ENCODE measurements at places on chromosomes 12 and 14.
A peak's percentile ranks its signal among the peaks of the same experiment; 100 is the strongest.

GRCh38 chr12:111494676-111495075 lies 89.0 kb downstream of the SH2B3 start:
- DNase-seq: no peak

- no peak for DNase-seq
These were observed 16.1 kb downstream of the AK7 start for GRCh38 chr14:96407935-96408570.

DNA sequence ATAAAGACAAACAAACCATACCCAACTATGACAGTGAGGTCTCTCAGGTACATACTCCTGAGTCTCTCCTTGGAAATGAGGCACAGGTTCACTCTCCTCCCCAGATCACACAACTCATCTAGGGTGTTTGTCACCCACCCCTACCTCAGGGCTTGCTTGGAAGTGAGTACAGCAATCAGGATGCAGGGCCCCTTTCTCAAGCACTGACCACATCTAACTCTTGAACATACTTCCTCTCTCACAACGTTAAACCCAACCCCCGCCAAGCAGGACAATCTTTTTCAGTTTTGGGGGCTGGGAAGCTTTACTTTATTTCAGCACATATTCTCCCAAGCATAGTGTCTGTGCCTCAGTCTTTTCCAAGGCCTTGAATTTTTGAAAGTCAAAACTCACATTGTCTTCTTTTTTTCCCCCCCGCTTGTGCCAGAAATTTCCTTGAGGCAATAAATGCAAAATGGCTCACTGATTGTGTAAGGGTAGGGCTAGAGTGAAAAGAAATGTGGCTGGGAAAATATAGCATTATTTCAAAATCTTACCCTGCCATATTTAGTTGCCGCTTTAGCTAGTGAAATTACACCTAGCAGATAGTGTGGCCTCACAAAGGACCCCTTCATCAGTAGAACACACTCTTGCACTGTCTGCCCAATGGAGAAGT lies 2.4 kb upstream of the GPR65 start:
- DNase-seq: no peak

DNA sequence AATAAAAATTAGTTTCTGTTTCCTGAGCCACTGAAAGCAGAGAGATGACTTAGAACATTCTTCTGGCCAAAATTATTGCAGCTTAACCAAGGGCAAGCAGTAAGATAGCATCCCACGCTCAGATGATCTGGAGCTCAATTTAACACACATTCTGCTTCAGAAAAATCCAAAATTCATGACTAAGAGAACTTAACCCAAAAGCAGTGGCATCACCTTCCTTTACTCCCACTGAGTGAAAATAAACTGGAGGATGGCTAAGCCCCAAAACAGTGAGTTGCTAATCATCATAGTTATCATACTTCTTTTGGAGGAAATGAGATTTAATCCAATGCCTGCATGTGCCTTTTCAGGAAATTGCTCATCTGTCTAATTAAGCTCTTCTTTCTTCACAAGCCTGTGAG lies 195.4 kb downstream of the DUSP6 start:
- no peak for DNase-seq

DNA sequence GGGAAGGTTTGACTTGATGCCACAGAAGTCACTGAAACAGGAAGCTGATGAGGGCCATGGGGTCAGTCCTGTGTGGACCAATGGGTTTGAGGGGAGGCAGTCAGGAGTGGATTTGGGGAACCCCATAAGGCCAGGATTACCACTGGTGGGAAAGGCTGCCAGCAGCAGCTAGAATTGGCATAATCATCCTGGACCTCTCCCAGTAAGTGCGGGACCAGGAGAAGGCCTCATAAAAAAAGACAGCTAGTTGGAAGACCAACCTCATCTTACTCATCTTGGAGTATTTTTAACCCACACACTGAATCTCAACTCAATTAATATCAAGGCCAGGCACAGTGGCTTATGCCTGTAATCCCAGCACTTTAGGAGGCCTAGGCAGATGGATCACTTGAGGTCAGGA lies 22.7 kb downstream of the TBX3 start:
- no peak for DNase-seq

DNA sequence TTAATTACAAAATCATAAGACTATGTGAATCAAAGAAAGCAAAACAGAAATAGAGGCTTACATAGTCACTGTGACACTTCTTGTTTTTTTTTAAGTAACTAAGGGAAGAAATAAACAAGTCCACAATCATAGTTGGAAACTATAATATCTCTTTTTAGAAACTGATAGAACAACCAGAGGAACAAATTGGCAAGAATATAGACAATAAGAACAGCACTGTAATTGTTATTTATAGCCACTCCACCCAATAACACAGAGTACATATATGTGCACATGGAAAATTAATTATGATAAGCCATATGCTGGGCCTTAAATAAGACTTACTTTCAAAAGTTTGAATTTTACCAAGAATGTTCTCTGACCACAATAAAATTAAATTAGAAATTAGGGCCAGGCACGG lies 101.1 kb downstream of the PLEKHG7 start:
- DNase-seq: no peak

DNA sequence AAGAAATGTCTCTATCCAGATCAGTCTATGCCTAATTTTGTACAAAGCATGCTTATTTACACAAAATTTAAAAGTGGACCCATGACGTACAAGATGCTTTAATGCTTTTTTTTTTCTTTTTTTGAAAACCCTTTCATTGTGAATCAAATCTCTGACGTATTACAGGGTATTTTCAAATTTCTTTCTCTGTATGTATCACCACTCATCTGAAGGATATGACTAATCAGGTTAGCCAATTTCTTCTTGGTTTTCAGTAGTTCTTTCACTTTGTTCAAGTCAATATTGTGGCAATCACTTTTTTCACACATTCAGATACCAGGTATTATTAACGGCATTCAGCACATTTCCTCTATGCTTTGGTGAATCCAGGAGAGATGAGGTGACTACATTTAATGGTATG lies 685.3 kb downstream of the TRHDE start:
- DNase-seq: no peak

DNA sequence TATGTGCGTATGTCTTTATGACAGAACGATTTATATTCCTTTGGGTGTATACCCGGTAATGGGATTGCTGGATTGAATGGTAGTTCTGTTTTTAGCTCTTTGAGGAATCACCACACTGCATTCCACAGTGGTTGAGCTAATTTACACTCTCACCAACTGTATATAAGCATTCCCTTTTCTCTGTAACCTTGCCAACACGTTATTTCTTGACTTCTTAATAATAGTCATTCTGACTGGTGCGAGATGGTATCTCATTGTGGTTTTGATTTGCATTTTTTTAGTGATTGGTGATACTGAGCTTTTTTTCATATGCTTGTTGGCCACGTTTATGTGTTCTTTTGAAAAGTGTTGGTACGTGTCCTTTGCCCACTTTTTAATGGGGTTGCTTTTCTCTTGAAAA lies 49.7 kb downstream of the FRS2 start:
- no peak for DNase-seq

GRCh38 chr12:92118826-92119536 lies 26.7 kb downstream of the BTG1 start:
- DNase-seq: no peak

DNA sequence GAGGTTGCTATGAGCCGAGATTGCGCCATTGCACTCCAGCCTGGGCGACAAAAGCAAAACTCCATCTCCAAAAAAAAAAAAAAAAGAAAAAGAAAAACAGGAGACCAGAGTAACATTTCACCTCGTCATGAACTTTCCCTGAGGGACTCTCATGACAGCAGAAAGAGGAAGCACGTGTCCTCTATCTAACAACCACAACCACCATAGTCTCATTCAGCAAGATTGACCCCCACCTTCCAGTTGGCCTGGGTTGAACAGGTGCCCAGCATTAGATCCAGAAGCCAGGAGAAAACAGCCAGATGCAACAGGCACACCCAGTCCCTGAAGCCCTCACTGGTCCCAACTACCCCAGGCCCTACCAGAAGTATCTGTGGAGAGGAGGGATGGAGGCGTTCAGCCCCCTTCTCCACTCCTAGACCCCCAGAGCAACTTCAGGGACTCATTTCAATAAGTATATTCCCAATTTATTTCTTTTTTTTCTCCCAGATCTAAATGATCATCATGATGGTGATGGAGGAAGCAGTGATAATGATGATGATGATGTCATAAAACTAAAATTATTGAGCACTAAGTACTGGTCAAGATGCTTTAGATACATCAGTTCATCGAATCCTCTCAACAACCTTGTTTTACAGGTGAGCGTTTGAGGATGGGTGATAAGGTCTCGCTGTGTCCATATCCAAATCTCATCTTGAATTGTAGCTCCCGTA lies 235.0 kb downstream of the EFCAB11 start:
- no peak for DNase-seq

DNA sequence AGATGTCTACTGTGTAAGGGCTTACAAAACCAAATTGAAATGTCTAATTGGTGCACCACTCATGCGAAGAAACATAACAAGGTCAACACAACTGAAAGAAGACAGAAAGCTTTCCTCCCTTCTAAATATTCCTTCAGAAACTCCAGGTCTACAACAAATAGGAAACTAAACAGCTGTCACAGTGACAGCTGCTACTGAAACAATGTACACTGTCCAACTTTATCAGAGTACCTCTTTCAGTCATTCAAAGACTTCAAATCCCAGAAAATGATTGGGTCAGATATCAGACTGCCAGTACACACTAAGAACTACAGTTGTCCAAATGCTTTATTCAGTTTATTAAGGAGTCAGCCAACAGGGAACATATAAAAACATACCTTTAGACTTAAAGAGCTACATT lies 35.2 kb downstream of the CEP128 start:
- DNase-seq: no peak

GRCh38 chr12:132806857-132807256 lies 21.8 kb downstream of the GOLGA3 start:
- DNase-seq: no peak

DNA sequence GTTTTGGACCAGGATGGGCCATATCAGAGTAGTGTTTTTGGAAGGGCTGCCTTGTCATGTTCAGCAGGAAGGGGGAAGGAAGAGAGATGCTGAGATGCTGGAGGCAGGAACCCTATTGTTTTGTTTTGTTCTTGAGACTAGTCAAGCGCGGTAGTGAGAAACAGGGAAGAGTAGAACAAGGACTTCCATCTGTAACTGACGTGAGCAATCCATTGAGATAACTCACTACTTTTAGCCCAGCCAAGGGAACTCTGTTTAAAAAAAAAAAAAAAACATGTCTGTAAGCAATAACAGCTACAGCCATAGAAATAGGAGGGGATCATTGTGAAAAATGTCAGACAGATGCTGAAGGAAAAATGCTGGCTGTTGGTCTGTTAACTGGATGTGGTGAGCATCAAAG lies 34.0 kb downstream of the CD9 start:
- DNase-seq: no peak

DNA sequence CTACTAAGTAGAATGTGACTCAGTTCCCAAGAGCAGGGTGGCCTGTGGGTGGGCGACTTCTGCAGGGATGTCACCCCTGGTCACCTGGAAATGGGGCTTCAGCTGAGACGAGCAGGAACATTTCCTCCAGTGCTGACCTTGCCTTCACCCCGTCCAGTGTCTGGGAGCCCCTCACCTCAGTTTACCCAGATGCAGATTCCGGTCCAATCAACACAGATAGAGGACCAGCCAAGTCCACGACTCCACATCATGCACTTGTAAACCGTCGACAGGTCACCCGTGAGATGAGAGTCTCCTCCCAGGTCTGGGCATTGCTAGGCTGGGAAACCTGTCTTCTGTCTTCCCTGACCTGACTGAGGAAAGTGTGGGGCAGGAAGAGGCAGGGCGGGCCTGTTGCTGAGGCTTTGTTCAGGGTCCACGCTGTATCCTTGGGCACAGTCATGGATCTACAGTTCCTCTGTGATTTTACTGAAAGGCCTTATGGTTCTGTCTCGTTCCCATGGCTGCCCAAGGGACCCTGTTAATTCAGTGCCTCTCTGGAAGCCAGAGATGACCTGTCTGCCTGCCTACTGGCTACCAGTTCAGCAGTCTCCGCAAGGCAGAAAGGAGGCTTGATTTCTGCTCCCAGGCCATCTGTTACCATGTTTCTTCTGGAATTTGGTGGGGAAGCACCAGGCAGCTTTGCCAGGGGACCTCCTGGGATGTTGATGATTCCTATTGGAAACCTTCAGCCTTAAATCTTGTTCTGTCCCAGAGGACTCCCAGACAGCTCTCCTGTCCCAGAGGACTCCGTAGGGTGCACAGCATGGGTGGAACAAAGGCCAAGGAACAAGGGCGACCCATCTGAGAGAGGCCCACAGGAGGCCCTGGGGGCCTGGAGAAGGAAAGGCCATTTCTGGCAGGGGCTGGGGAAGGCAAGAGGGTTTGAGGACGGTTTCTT lies 288.5 kb upstream of the RTL1 start:
- DNase-seq: no peak

DNA sequence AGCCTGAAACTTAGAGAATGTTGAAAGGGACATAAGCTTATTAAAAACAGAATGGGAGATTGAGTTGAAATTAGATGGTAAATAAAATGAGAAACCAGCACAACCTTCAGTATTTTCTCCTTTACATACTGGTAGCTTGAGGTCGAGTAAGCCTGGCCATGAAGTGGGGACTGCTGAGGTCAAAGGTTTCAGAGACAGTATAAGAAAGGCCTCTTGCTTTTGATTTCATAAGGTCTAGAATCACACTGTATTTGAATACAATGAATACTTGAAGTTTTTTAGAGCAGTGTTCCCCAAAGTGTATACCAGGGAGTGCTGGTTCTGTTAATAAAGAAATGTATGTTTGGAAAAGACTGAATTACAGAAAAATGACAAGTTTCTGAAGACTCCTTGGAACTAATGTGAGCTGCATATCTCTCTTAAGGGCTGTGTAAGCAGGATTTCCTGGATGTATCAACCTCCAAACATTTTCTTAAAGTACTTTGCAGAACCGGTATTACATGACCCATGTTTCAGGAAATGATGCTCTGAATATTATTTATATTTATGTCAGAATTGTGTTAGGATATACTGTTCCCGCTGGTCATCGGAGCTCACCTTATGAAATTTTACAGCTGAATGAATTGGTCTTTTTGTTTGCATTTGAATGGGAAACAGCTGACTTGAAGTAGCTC lies 85.0 kb downstream of the AKAP6 start:
- DNase-seq: no peak

GRCh38 chr12:9039397-9039977 lies 50.1 kb downstream of the KLRG1 start:
- no peak for DNase-seq

- peak; percentile 7 for DNase-seq
These were observed at the start of gene ACADS for GRCh38 chr12:120725659-120726509. ACADS (plus strand) TSS chr12:120725826; CDS start chr12:120725886, 60 bp downstream.

- no peak for DNase-seq
These were observed 22.9 kb downstream of the SAMD4A start for GRCh38 chr14:54589843-54590242.

All from NCI-H1436 treated with DMSO at 0.1 percent for 48 hours (cell line).